ENCODE measurements at places on chromosomes 13 and 19. TPM values are rescaled to one million over a fixed set of nuclear protein-coding genes. Genes with fewer than 3 reads are reported as not detected.
A peak's percentile ranks its signal among the peaks of the same experiment; 100 is the strongest.

GRCh38 chr19:48479686-48480085 lies 10.5 kb downstream of the CYTH2 start:
- H3K36me3 ChIP-seq, result peaks cover 11% of the 10 kb centered on the region
- H3K4me1 ChIP-seq, result peaks cover 7% of the 10 kb centered on the region
- no peak overlapping the region for H3K27ac ChIP-seq
- H3K27me3 ChIP-seq, result no peaks in the 10 kb centered on the region

The GPR12 gene
- total RNA-seq, result not detected

The ZNF525 gene
- total RNA-seq, result 3.7 TPM

DNA sequence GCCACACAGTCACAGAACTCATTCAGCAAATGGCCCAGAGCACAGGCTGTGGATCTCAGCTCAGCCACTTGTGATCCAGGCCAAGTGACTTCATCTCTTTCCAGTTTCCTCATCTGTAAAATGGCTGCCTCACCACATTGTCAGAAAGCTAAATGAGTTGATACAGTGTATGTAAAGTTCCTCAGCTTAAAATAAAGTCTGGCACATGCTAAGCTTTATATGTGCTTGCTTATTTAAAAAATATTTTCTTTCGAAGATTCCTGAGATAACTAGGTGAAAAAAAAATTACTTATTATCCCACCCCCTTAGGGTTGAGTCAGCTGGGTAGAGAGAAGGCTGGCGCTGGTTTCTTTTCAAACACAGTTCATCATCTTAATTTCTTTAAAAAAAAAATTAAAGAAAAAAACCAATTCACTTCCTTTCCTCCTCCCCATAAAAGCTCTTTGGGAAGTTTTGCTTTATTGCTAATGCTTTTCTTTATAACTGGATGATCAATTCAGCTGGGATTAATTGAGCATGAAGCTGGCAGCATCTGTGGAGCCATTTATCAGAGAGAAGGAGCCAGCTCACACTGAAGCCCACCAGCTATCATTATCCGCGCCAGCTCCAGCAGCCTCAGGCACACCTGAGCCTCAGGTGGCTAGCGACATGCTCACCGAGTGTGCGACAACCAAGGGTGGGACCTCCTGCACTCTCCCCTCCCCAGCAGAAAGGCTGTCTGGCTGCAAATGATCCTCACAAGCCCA lies 354.9 kb downstream of the FOXO1 start:
- H3K4me1 ChIP-seq, result no peaks in the 10 kb centered on the region
- H3K27ac ChIP-seq, result no peak overlapping the region
- DNase-seq, result no peak
- H3K4me3 ChIP-seq, result no peak overlapping the region
- no peaks in the 10 kb centered on the region for H3K27me3 ChIP-seq

GRCh38 chr13:48678316-48678715 lies 24.6 kb downstream of the CYSLTR2 start:
- DNase-seq, result no peak
- no peak overlapping the region for H3K27ac ChIP-seq
- H3K4me3 ChIP-seq, result no peak overlapping the region
- H3K4me1 ChIP-seq, result no peaks in the 10 kb centered on the region
- no peaks in the 10 kb centered on the region for H3K27me3 ChIP-seq
- H3K36me3 ChIP-seq, result no peaks in the 10 kb centered on the region

The NRTN gene
- 10.3 TPM for total RNA-seq

The GPC5 gene
- 0.98 TPM for total RNA-seq

The DNAJB1 gene
- total RNA-seq, result 60.8 TPM

GRCh38 chr19:18859676-18860301 lies 28.0 kb downstream of the UPF1 start:
- H3K27me3 ChIP-seq, result no peaks in the 10 kb centered on the region
- H3K36me3 ChIP-seq, result peaks cover 98% of the 10 kb centered on the region
- no peak overlapping the region for H3K4me3 ChIP-seq
- peaks cover 11% of the 10 kb centered on the region for H3K4me1 ChIP-seq
- H3K27ac ChIP-seq, result no peak overlapping the region
- DNase-seq, result peak; percentile 64

The EFNB2 gene
- total RNA-seq, result 8.7 TPM

- no peak overlapping the region for H3K27ac ChIP-seq
- no peak overlapping the region for H3K4me3 ChIP-seq
- no peaks in the 10 kb centered on the region for H3K36me3 ChIP-seq
- peaks cover 7% of the 10 kb centered on the region for H3K4me1 ChIP-seq
These were observed 2.0 kb downstream of the DOCK9 start for GRCh38 chr13:98975822-98976261.

DNA sequence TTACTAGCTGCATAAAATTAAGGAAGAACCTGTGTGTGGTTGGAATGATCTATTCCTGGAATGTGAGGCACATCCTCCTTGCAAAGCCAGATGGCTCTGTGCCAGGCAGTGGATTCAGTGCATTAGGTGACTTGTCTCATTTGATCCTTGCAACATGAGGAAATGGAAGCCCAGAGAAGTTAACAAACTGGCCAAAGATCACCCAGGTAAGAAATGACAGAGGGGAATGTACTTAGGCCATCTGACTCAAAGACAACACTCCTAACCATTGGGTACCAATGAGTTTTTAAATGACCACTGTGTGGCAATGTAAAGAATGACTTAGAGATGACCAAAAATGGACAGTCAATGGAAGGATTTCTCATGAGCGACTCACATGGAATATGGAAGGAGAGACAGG lies 114.2 kb upstream of the RXFP2 start:
- no peak overlapping the region for H3K27ac ChIP-seq
- no peaks in the 10 kb centered on the region for H3K36me3 ChIP-seq
- no peaks in the 10 kb centered on the region for H3K27me3 ChIP-seq
- H3K4me3 ChIP-seq, result no peak overlapping the region
- DNase-seq, result no peak
- no peaks in the 10 kb centered on the region for H3K4me1 ChIP-seq

- no peaks in the 10 kb centered on the region for H3K36me3 ChIP-seq
- DNase-seq, result no peak
- H3K4me1 ChIP-seq, result no peaks in the 10 kb centered on the region
- no peak overlapping the region for H3K27ac ChIP-seq
These were observed 4.9 kb upstream of the MEDAG start for GRCh38 chr13:30900952-30901749.

- no peaks in the 10 kb centered on the region for H3K27me3 ChIP-seq
- no peaks in the 10 kb centered on the region for H3K4me1 ChIP-seq
These were observed 153.5 kb downstream of the LMO7 start for GRCh38 chr13:75789451-75790197.

DNA sequence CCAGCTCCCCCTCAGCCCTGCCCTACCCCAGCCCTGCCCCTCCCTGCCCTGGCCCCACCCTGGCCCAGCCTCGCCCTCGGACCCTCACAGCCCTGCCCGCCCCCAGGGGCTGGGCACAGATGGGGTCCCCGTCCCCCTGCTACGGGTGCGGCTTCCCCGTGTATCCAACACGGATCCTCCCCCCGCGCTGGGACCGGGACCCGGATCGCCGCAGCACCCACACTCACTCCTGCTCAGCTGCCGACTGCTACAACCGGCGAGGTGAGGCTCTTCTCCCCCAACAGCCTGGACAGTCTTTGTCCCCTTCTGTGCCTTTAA lies 5.2 kb downstream of the SHFL start:
- H3K27ac ChIP-seq, result peak overlapping the region; percentile 56
- DNase-seq, result no peak
- H3K4me1 ChIP-seq, result no peaks in the 10 kb centered on the region
- H3K4me3 ChIP-seq, result no peak overlapping the region
- H3K36me3 ChIP-seq, result peaks cover 6% of the 10 kb centered on the region
- H3K27me3 ChIP-seq, result no peaks in the 10 kb centered on the region

GRCh38 chr13:20297181-20297580 lies 65.1 kb upstream of the GJB6 start:
- H3K36me3 ChIP-seq, result no peaks in the 10 kb centered on the region
- DNase-seq, result no peak
- H3K4me3 ChIP-seq, result no peak overlapping the region

The KCNN1 gene
- not detected for total RNA-seq

DNA sequence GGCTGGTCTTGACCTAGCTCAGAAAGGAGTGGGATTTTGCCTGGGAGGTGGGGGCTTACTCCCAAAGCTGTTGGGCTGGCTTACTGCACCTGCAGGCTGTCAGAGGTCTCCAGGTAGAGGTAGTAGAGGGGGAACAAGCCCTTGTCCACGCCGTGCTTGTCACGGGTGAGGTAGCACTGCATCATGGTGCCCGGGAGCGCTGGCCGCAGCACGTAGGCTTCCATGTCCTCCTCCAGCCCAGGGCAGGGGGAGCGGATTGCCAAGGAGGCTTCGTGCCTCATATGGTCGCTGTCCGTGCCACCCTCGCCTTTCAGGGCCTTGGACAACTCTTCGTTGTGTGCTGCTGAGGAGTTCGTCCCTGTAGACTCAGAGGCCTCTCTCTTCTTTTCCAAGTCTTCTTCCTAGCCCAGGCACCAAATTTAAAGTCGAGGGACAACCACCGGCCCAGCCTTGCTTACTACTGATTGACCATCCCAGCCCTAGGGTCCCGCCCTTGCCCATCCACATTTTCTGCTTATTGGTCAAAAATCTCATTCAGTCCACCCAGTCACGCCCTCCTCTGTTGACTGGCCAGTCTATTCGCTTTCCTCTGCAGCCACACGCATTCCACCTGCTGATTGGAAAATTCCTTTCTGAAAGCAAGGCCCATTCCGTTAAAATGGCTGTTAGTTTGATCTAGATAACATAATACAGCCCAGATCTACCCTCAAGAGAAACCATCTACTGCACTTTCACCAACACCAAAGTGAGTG lies 10.5 kb downstream of the TULP2 start:
- no peaks in the 10 kb centered on the region for H3K27me3 ChIP-seq
- DNase-seq, result no peak
- H3K27ac ChIP-seq, result no peak overlapping the region
- H3K4me1 ChIP-seq, result no peaks in the 10 kb centered on the region
- no peaks in the 10 kb centered on the region for H3K36me3 ChIP-seq

DNA sequence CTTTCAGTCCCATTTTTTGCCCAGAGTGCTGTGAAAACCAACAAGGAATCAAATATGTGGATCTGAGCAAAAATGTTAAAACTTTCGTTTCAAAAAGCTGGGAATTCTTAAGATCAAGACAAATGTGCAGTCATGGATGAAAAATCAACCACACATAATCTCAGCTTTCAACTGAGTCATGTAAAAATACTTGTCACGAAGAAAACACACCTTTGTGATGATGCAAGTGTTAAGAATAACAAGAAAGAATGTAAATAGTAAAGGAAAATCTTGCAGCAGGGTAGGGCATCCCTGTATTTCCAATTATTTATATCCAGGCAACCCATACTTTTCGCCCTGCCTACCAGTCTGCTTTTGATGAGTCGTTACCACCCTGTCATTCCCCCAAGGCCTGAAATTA lies 27.4 kb upstream of the DCLK1 start:
- H3K27me3 ChIP-seq, result no peaks in the 10 kb centered on the region
- DNase-seq, result no peak
- no peak overlapping the region for H3K4me3 ChIP-seq
- no peaks in the 10 kb centered on the region for H3K36me3 ChIP-seq
- no peak overlapping the region for H3K27ac ChIP-seq
- H3K4me1 ChIP-seq, result no peaks in the 10 kb centered on the region

The ZNF154 gene
- 1.2 TPM for total RNA-seq

- no peak overlapping the region for H3K27ac ChIP-seq
- H3K4me3 ChIP-seq, result no peak overlapping the region
- no peak for DNase-seq
- H3K27me3 ChIP-seq, result no peaks in the 10 kb centered on the region
These were observed 121.5 kb downstream of the FGF14 start for GRCh38 chr13:102280366-102280765.

The ZNF527 gene
- 2.8 TPM for total RNA-seq

DNA sequence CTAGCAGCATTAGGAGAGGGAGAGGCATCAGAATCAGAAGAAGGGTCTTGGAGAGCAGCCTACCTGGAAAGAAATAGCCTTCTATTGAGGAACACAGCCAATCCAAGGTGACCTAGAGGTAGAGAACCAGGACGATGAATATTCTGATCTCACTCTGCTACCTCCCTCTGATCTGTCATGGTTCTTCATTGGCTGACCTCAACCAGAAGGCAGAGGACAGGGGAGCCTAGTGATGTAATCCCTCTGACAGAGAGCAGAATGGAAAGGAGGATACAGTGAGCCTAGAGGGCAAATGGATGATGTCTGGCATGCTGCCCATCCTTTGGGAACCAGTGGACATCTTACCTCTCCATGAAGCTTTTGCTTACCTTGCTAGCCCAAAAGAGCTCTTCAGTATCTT lies 3.6 kb downstream of the ZNF507 start:
- H3K27ac ChIP-seq, result no peak overlapping the region
- no peak overlapping the region for H3K4me3 ChIP-seq
- no peaks in the 10 kb centered on the region for H3K36me3 ChIP-seq
- DNase-seq, result no peak
- H3K27me3 ChIP-seq, result no peaks in the 10 kb centered on the region

DNA sequence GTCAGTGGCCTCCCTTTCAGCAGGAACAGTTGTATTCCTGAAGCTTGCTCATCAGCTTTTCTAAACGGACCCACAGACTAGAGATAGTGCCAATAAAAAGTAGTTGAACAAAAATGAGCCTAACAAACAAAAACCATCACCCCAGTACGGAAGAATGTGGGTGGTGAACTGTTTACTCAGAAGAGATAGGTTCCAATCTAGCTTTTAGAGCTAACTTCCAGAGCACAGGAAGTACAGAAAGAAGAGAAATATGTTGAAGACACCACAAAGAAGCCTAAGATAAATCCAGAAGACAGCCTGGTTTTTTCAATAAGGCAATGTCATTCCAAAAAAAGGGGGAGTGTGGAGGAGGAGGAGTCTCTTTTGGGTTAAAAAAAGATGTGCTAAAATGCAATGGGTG lies 2.8 kb upstream of the LMO7 start:
- H3K4me1 ChIP-seq, result peaks cover 9% of the 10 kb centered on the region
- no peak for DNase-seq
- no peak overlapping the region for H3K27ac ChIP-seq
- H3K4me3 ChIP-seq, result no peak overlapping the region
- H3K27me3 ChIP-seq, result peaks cover 6% of the 10 kb centered on the region

- no peak overlapping the region for H3K27ac ChIP-seq
- H3K4me3 ChIP-seq, result no peak overlapping the region
- H3K27me3 ChIP-seq, result no peaks in the 10 kb centered on the region
- H3K4me1 ChIP-seq, result no peaks in the 10 kb centered on the region
- H3K36me3 ChIP-seq, result no peaks in the 10 kb centered on the region
- DNase-seq, result no peak
These were observed 44.7 kb downstream of the HTR2A start for GRCh38 chr13:46852168-46852567.

GRCh38 chr19:15447057-15447456 lies 2.7 kb downstream of the WIZ start:
- H3K36me3 ChIP-seq, result no peaks in the 10 kb centered on the region
- no peak overlapping the region for H3K4me3 ChIP-seq
- DNase-seq, result no peak
- no peaks in the 10 kb centered on the region for H3K27me3 ChIP-seq
- H3K4me1 ChIP-seq, result peaks cover 15% of the 10 kb centered on the region

DNA sequence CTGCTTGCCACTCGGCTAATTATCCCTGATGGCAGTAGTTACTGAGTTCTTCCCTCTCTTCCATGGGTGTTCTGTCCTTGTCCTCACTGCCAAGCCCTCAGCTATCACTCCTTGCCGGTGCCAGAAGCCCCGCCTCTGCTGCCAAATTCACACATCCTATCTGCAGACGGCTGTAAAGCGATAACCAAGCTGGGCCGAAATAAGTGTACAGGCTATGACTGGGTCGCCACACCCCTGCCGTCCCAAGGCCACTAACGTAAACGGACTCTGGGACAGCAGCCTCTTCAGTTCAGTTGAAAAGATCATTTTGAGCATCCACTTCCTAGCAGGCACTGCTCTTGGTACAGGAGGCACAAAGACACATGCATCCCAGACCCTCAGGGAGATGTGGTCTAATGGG lies 13.3 kb downstream of the SLC7A1 start:
- no peaks in the 10 kb centered on the region for H3K4me1 ChIP-seq
- no peaks in the 10 kb centered on the region for H3K36me3 ChIP-seq
- H3K27ac ChIP-seq, result no peak overlapping the region
- no peak overlapping the region for H3K4me3 ChIP-seq
- no peak for DNase-seq
